ENCODE measurements at places on chromosomes 4 and X.

- DNase-seq: no peak
Observed at GRCh38 chr4:155854582-155855226, 11.4 kb downstream of the ASIC5 start.

- DNase-seq: no peak
Observed at GRCh38 chrX:117989512-117989911, 127.1 kb downstream of the KLHL13 start.

DNA sequence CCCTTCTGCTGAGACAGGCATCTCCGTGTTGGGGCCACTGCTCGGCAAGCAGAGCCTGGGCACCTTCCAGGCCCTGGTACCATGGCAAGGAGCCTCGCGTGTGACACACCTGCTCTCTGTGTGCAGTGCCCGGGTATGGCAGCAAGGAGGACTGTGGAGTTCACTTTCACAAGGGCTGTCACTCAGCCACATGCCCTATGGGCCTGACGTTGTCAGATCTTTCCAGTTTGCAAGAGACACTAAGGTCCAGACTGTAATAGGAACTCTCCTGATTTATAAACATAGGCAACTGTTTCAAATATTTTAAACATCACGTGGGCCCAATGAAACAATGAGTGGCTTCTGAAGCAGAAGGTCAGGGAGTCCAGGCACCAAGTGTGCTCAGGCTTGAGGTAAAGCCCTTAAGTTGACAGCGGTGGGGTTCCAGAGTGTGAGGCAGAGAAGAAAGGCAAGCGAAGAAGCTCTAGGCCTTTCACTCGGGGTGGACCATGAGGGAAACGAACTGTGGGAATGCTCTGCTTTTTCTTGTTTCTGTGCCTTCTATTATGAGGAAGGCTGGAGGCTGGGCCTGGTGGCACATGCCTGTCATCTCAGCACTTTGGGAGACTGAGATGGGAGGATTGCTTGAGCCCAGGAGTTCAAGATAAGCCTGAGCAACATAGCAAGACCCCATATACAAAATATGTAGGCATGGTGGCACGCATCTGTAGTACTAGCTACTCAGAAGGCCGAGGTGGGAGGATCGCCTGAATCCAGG, 108.6 kb upstream of the TRIM2 start:
- DNase-seq: no peak

DNA sequence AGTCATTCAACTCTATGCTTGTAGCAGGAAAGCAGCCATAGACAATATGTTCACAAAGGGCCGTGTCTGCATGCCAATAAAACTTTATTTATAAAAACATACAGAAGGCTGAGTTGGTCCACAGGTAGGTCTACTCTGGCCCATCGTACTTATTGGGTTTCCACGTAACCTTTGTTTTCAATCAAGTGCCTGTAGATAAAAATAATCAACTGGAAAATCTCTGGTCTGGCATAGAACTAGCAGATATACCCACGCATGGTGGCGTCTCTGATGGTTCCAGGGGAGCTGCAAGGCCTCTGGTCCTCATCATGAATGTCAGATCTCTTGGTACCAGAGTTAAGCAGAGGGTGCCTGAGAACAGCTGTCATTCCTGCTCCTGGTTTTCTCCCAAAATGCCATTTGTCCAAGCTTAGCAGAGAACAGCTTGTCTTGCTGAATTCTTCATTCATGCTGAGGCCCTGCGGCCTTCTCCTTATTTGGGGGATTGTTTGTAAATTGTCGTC, 31.4 kb upstream of the JAKMIP1 start:
- DNase-seq: no peak

DNA sequence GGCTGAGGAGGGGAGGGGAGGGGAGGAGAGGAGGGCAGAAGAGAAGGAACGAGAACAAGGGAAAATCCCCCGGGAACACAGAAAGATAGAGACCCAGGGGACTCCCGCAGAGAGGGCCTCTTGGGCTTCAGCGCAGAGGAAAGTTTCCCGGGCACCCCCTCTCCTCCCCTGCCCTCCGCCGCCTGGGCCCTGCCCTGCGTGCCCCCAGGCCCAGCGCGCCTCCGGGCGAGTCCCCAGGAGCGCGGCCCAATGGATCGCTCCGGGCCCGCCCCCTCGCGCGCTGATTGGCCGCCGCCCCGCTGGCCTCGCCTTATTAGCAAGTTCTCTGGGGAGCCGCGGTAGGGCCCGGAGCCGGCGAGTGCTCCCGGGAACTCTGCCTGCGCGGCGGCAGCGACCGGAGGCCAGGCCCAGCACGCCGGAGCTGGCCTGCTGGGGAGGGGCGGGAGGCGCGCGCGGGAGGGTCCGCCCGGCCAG, at the start of gene MSX1:
Gene MSX1, plus strand, starts transcription at position 341 of the 474 bp plus-strand sequence. CDS start 235 bp downstream, outside the sequence.
- DNase-seq: no peak

DNA sequence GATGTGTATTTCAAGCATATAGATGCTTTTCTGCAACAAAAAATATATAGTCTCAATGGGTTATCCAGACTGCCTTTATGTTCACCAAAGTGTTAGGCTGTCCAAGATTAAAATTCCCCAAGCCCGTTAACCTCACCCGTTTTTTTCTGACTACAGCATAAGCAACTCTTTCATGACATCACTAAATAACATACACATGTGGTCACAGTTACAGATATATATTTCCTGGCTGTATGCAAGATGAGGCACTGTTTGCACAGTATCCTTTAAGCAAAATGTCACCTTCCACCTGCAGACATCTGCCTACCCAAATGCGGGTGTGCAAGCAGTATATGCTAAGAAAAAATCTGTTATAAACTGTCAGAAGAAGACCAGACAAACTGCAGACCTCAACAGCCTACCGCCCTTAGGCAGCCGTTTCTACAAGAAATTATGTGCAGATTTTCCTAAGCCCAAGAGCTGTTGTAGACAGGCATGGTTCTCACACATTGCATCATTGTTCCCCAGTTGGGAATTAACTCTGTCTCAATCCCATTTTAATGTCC, 183.1 kb upstream of the MXRA5 start:
- no peak for DNase-seq

Measured in activated CD8-positive, alpha-beta memory T cell treated with anti-CD3 and anti-CD28 coated beads for 1 hour (primary cell).